ENCODE measurements at places on chromosomes 2 and 18.
A peak's percentile ranks its signal among the peaks of the same experiment; 100 is the strongest.

DNA sequence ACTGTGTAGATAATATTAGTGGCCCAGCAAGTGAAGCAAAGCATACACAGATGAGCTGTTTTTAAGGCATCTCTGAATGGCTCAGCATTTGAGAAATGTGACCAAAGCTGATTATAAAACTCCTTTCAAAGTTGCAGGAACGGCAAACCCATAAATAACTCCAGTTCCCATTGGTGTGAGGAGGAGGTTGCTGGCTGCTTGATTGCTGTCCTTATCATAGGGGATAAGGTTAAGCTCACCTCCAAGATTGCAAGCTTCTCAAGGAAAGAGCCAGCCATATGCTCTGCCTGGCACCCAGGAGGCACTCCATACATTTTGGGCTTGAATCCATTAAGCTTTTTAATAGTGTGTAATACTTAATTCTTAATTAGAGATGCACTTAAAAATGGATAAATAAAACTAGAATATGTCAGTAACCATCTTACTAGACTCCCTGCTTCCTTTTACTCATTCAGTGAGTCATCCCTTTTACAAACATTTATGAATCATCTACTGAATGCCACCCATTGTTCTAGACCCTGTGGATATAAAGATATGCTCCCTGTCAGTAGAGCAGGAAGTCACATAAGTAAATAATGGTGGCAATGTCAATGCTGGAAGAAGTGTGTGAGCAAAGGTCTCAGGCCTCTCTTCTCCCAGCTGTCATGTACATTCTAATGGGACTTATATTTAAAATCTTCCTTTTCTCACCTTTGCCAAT is 99.3 kb downstream of the SPATS2L start:
- DNase-seq = no peak

GRCh38 chr2:216215658-216216390 is 106.7 kb downstream of the XRCC5 start:
- no peak for DNase-seq

GRCh38 chr18:13658436-13659204 is 67.7 kb downstream of the FAM210A start:
- no peak for DNase-seq

- DNase-seq = no peak
Observed at GRCh38 chr2:117684919-117685318, 129.6 kb upstream of the DDX18 start.

DNA sequence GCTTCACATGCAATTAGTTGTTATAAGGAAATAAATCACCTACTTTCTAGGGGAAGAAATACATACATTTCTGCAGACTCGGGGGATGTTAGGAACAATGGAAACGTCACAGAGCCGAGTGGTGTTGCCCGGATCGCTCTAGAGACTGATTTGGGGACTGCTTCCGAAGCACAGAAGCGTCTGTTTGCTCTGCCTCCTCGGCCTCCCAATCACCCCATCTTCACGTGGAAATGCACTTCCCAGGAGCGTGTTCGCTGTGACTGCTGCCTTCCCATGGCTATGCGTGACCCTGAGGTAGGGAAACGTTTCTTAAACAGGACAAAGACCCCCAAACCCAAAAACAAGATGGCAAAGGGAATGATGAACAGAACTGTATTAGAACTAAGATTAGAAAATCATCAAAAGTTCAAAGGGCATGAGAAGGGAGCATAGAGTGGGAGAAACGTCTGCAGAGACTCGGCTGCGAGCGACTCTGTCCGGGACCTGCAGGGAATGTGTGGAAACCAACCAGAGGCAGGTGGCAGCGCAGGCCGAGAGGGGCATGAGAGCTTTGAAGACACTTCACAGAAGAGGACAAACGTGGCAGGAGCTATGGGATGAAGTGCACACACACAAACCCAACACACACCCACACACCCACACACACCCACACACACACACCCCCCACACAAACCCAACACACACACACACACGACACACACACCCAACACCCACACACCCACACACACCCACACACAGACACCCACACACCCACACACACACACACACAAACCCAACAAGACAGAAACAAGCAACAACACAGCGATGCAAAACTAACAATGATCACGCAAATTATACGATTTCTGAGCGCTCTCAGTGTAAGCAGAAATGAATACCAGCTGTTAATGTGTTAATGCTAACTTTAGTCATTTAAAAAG is 41.3 kb downstream of the RTP5 start:
- peak; percentile 29 for DNase-seq

GRCh38 chr2:7900593-7900992 is 781.3 kb upstream of the ID2 start:
- DNase-seq = peak; percentile 62

DNA sequence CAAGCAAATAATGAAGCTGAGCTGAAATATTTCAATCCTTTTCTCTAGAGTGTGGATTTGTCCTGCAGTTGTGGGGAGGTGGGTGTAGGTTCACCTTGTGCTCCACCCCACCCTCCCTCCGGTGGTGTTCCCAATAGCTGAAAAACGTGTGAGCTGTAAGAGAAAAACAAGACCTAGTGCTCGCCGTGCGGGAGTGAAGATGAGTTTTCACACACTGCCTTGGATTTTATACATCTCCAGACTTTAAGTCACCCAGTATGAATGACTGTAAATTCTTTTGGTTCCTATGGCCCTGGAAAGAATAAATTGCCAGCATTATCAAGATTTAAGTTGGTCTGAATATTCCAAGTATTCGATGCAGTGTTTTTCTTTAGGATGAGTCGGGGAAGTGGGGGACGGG is 1.9 kb upstream of the SOX11 start:
- DNase-seq = no peak

DNA sequence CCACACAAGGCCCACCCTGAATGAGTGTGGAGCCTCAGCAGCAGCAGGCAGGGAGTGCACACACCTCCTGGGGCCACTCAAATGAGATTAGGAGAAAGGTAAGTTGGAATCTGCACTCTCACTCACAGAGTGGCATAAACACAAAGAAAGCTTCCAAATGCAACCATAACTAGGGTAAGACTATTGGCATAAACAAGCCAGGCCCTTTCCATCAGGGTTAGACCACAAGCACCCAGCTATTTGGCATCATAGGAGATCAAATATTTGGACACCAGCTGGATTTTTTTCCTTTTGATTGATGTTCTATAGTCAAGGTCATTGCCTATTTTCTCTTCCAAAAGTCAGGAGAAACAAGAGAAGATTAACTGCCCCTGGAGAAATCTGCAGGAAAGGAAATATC is 471.5 kb downstream of the TXNL1 start:
- DNase-seq = no peak

GRCh38 chr2:238274152-238274865 is 14.1 kb downstream of the PER2 start:
- DNase-seq = peak; percentile 58

DNA sequence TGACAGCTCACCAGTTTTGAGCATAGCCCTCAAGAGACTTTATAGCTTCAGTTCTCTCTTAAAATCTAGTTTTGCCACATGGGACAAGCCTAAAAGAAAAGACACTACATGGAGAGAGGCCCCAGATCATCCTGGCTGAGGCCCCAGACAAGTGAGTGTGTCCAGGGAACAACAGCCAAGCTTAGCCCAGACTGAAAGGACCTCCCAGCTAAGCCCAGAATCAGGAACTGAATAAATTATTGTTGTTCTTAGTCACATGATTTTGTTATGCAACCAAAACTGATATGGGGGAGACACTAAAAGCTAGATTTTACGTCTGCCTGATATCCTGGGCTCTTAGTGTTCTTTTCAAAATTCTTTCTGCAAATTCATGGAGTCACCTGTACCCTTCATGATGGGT is 29.3 kb upstream of the LBH start:
- DNase-seq = no peak

DNA sequence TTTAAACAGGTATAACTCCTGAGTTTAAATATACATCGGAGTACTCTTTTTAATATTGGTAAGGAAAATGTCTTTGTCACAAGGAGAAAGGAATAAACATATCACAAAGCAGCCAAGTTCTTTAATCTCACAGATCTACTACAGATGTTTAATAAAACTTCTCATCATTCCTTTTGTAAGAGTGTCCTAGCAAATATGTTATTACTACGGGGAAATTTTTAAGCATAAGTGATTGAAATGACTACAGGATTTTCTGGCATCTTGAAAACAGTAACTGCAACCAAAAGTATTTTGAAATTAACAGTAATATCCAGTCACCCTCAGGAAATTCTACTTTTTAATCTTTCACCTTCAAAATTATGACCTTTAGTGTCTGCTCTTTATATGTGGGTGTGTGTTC is 403.1 kb downstream of the IRS1 start:
- no peak for DNase-seq

GRCh38 chr2:200472853-200473464 is 36.9 kb downstream of the KCTD18 start:
- DNase-seq = no peak

DNA sequence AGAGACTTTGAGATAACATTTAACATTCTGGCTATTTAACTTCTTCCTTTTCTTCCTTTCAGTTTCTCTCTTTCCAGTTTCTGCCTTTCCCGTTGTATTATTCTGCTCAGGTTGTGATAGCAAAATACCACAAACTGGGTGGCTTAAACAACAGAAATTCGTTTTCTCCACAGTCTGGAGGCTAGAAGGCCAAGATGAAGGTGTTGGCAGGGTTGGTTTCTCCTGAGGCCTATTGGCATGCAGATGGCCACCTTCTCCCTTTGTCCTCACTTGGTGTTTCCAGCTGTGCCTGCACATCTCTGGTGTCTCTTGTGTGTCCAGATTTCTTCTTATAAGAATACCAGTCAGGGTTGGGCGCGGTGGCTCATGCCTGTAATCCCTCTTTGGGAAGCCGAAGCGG is 34.0 kb downstream of the PHLPP1 start:
- DNase-seq = no peak

DNA sequence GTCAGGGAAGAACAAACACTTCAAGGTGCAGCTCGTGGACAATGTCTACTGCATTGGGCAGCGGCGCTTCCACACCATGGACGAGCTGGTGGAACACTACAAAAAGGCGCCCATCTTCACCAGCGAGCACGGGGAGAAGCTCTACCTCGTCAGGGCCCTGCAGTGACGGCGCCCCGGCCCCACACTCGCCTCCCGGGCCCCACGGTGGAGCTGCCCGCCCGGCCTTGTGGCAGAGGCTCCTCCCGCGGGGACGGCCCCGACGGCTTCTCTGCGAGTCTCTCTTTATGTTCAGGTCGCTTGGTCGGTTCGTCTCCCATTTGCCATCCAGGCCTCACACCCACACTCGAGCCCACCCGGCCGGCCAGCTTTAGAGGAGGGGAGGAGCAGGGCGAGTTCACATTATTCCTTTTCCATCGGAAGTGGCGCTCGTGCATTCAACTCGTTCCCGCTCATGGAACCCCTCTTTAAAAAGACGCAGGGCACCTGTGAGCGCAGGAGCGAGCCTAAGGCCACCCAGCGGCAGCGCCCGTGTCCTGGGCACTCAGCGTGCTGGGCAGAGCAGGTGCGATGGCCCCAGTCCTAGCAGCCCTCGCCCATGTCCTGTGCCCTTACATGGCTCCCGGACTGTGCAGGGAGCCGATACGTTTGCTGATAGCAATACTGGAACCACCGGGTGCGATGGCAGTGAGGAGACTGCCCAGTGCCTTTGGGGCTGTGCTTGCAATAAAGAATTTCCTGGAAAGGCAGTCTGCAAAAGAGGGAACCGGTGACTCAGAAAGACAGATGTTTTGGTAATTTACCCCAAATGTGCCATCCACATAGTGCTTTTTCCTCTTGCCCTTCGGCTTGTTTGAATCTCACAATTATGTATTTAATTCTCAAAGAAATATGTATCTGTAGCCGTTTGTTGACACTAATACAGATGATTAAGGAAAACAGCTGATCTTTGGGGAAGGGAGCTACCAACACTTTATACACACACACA is 148.6 kb downstream of the NCK2 start:
- no peak for DNase-seq

DNA sequence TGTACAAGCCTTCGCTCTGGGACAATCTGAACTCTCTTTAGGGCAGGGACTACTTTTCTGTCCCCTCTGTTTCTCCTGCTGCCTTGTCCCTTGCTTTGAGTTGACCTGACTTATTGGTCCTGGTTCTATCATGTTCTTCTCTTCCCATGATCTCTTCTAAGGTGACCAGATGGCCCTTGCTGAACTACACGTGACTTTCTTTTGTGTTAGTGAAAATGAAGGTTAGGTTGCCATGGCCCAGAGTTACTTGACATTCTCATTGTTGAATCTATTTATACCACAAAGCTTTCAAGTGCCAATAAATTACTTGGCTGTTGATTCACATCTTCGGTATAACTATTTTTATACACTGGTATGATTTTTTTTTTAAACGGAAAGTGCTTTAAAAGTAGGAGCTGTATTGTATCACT is 24.4 kb downstream of the MRPL33 start:
- no peak for DNase-seq

GRCh38 chr2:9708683-9709538 is 78.1 kb upstream of the YWHAQ start:
- no peak for DNase-seq

DNA sequence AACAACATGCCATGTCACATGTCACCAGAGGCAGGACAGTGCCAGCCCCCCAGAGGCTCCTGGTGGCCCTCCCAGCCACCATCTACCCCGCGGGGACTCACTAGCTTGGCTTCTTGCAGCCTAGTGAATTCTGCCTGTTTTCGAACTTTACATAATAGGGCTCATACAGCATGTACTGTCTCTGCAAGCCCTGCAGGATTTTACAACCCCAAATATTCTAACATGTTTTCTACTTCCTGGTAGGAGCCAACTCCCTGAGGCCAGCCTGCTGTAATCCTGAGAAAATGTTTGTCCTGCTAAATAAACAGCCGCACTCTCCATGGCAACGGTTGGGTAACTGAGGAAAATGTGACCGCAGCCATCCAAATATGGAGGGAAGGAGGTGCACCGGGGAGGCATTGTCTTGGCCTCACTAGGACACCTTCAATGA is 2.7 kb downstream of the PER2 start:
- DNase-seq = peak; percentile 94

GRCh38 chr2:205060269-205060668 is 515.0 kb downstream of the PARD3B start:
- DNase-seq = no peak

DNA sequence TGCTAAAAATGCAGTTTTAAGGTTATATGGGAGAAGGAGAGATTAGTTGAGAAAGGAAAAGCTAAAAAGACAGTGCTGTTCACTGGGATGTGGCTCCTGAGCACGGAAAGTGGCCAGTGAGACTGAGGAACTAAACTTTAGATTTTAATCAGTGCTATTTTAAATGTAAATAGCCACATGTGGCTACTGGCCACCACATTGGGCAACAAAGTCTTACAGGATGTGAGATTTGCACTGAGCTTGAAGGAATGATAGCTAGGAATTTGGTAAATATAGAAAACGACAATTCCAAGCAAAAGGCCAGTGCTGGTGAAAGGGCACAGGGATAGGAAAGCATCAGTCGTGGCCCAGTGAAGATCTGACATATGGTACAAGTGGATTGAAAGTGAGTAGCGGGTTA is 14.1 kb upstream of the SP5 start:
- no peak for DNase-seq

DNA sequence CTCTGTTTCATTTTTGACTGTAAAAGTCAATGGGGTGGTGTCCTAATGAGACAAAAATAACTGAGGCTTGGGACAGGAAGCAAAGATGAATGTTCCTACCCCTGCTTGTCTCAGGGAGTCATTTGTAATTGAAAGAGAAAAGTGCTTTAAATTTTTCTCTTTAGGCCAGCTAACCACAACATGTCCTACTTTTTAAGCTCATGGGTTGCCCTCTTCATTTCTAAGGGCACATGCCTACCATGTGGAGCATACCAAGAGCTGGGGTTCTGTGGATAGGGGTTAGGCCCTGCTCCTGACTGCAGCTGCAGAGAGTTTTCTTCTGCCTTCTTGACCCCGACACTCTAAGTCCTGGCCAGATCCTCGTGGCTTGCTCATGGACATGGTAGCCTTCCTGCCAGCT is 96.8 kb upstream of the ARL4C start:
- DNase-seq = no peak

All from pancreas (tissue), 10 donors.